Muscle of back (tissue), 13 donors: ENCODE measurements at places on chromosomes 3 and 15.
A peak's percentile ranks its signal among the peaks of the same experiment; 100 is the strongest.

- DNase-seq = no peak
These were observed 397.7 kb downstream of the CACNA2D3 start for GRCh38 chr3:54520060-54520459.

DNA sequence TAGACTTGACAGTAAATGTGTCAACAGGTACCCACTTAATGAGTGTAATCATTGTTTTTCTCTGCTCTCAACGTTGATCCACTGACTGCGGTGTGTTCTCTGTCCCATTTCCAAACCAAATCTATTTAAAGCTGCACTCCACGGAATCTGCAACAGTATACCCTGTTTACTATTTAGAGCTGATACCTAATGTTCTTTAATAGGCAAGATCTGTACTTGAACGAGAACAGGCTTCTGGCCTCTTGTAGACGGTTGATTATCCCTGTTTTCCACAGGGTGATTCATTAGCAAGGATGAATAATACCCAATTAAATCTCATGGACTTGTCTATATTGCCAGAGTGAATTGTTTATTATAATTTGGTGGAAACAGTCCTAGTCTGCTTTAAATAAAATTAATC, 189.9 kb downstream of the LPP start:
- DNase-seq = no peak

DNA sequence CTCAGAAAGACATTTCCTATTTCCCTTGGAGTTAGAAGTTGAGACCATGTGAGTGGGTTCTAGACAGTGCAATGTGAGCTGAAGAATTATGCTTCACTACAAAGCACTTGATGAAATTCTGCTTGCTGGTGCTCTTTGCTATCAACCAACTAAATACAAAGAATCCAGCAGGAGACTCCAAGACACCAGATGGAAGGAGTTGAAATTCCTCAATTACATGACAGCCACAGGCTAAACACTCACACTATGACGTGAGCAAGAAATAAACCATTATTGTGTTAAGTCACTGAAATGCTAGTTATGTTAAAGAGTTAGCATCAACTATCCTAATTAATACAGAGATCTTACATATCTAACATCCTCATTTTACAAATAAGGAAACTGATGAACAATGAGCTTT, 8.2 kb upstream of the MAP4 start:
- DNase-seq = no peak

DNA sequence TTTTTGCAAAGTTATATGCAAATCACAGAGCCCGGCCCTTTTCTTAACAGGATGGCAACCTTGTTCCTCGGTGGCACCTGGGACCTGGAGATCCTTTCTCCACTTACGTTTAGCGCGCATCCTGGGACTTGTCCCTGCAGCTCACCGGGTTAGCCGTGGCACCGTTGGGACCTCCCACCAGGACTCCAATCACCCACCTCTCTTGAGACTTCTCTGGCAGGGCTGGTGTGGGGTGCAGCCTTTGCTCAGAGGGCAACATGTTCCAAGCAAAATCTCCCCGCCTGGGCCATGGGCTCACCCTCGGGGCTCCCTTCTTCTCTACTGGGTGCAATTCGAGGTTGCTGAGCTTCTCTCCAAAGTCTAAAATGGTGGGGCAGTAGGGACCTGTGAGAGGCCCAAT, 211.9 kb upstream of the UMPS start:
- no peak for DNase-seq

GRCh38 chr3:13479332-13479581, 849 bp upstream of the HDAC11 start:
- DNase-seq = no peak

GRCh38 chr3:86234506-86235254, 756.3 kb downstream of the VGLL3 start:
- no peak for DNase-seq

GRCh38 chr3:153289334-153289808, 127.3 kb downstream of the RAP2B start:
- no peak for DNase-seq

DNA sequence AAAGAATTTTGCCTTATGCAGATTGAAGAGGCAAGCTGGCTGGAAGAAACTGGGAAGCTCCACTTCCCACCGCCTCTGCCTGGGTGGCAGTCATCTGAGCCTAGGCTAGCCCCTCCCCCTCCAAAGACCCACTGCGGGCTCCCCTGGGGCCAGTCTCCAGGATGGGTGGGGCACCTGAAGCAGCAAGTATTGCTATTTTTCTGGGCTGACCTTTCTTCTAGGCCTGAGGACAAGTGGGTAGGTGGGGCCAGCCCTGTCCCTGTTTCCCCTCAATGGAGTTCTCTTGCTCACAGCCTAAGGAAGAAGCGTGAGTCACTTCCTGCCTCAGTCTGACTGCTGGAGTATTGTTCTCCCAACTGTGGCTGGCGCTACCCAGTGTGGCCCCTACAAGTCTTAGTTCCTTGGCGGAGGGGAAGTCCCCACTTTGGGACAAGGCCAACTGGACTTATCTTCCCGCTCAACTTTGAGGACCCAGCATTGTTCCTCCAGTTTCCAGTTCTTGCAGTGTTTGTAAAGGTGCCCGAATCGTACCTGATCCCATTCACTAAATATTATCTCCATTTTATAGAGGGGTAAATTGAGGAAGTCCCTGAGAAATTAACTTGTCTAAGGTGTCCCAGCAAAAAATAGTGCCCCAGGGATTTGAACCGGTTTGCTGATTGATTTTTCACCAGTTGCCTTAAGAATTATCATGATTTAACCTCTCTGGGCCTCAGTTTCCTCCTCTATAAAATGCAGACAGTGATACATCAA, 1.4 kb downstream of the FURIN start:
- peak; percentile 38 for DNase-seq

- no peak for DNase-seq
These were observed 149.0 kb downstream of the NEK10 start for GRCh38 chr3:27220166-27220565.

DNA sequence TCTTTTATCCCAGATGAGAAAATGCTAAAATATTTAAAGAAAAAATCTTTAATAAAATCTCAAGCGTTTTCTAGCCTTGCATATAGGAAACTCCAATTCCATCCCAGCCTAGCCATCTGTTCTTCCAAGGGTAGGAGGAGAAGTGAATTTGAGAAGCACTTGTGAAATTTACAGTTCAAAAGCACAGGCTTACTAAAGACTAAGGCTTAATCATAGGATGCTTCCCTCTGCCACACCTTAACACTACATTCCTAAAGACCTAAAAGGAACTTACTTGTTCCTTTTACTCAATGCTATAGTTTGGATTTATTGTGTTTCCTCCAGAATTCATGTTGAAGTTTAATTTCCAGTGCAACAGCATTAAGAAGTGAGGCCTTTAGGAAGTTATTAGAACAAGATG, 764.8 kb upstream of the CADM2 start:
- no peak for DNase-seq

DNA sequence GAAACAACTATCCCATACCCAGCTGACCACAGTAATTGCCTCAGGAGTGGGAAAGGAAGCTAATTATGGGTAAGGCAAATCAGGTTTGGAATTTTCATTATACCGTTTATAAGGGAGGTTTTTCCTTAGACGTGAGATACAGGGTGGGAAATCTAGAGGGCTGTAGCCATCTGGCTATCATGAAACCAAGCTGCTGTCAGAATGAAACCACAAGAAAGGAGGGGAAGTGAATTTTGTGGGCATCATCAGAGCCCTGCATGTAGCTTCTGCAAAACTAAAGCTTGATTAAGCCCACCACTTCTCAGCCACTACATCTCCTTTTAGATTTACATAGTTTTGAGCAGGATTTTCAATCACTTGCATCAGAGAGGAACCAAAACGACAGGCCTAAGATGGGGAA, 893.5 kb downstream of the TUSC7 start:
- DNase-seq = no peak

- DNase-seq = no peak
These were observed 60.8 kb downstream of the TM4SF4 start for GRCh38 chr3:149535333-149535685.

- no peak for DNase-seq
These were observed 62.2 kb downstream of the MYLK start for GRCh38 chr3:123821920-123822319.

- DNase-seq = no peak
These were observed 367.9 kb upstream of the BCHE start for GRCh38 chr3:166205158-166205557.

DNA sequence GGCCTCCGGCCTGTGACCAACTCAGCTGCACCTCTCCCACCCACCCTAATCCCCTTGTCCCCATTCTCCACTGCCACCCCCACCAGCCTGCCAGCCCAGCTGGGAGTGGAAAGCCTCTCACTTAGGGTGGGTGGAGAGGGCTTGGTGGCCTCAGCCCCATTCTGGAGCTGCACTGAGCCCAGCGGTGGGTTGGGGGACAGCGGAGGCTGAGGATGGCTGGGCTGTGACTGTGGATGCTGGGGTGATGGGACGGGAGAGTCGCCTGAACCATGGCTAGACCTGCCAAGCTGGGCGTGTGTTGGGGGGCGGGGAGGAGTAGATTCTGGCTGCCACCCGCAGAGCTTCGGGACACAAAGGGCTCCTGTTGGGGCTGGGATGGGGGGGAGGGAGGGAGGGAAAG, 1.8 kb downstream of the CLCN2 start:
- no peak for DNase-seq

DNA sequence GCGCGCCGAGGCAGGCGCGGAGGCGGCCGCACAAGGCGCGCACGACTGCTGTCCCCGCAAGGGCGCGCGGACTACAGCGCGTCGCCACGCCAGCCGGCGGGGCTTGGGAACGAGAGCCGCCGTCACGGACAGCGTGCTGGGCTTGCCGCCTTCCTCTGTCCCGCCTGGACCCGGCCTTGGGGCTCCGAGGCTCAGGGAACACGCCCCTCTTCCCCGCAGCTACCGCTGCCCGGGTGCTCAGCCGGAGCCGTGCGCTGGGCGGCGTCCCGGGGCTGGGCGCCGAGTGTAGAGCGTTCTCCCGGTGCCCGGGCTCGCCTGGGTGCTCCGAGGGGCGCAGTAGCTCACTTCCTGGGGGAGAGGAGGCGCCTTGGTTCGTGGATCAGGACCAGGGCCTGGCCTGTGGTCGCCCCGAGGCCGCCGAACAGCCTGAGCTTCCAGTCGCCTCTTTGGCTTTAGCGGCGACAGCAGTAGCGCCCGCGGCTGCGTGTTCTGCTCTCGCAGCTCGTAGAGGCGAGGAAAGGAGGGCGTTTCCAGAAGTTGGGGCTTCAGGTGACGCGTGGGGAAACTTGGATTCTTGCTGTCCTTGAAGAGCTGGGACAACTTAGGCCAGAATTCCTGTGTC, 226.7 kb upstream of the C2CD4B start:
- no peak for DNase-seq

DNA sequence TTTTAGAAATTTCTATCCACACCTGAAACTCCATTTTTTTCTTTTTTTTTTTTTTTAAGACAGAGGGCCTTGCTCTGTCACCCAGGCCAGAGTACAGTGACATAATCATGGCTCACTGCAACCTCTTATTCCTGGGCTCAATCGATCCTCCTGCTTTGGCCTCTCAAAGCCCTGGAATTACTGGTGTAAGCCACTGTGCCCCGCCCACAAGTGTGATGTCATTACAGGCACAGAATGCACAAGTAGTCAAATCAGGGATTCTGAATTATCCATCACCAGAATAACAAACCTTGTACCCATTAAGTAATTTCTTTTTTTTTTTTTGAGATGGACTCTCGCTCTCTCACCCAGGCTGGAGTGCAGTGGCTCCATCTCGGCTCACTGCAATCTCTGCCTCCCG, 1.9 kb downstream of the UQCRC1 start:
- DNase-seq = no peak

DNA sequence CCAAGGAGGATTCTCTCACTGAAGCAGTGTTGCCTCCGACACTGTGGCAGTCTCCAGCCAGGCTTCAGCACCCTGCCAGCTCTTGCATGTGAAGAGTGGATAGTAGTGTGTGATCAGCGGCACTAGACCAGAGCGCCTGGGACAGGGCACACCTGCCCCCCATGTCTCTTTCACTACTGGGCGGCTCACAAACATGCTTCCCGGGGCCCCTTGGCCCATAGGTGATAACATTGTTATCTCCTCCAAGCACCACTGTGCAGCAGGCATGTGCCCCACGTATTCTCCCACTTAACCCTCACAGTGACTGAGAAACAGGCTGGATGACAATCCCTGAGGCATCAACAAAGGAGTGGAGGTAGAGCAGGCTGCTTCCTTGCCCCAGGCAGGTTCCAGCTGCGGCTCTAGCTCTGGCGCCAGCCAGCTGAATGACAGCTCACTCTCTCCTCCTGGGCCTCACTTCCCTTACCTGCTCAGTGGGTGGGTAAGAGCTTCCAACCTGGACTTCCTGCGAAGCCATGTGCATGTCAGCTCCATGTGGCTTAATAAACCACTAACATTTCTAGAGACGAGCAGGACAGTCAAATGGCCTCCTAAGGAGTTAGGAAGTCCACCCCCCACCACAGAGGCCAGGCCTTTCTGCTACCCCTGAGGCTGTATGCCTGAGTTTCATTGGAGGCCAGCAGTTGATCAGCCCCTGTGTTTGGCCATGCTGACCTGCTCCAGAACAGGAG, 37.8 kb downstream of the KLF13 start:
- no peak for DNase-seq

- DNase-seq = no peak
These were observed 170.4 kb downstream of the ZMAT3 start for GRCh38 chr3:178901204-178901603.

GRCh38 chr3:70231266-70231701, 81.2 kb downstream of the MDFIC2 start:
- no peak for DNase-seq

- DNase-seq = no peak
These were observed 53.8 kb downstream of the SAMMSON start for GRCh38 chr3:70053293-70053692.
